ENCODE measurements at places on chromosomes 1 and 21. TPM values are rescaled to one million over a fixed set of nuclear protein-coding genes. Genes with fewer than 3 reads are reported as not detected.

GUCA2B gene
- total RNA-seq, result not detected

SLC9C2 gene
- not detected for total RNA-seq

OR2M3 gene
- not detected for total RNA-seq

RBM11 gene
- total RNA-seq, result not detected

Measured in dermis microvascular lymphatic vessel endothelial cell (primary cell).